Thymus (tissue), 14 donors: ENCODE measurements at places on chromosomes 16 and 17.

GRCh38 chr17:7240375-7240774 is 1.1 kb upstream of the PHF23 start:
- peak; percentile 13 for DNase-seq

GRCh38 chr16:75847172-75847571 is 120.9 kb upstream of the CPHXL start:
- DNase-seq = no peak

- no peak for DNase-seq
These were observed 11.5 kb upstream of the CEP112 start for GRCh38 chr17:66203274-66204015.

DNA sequence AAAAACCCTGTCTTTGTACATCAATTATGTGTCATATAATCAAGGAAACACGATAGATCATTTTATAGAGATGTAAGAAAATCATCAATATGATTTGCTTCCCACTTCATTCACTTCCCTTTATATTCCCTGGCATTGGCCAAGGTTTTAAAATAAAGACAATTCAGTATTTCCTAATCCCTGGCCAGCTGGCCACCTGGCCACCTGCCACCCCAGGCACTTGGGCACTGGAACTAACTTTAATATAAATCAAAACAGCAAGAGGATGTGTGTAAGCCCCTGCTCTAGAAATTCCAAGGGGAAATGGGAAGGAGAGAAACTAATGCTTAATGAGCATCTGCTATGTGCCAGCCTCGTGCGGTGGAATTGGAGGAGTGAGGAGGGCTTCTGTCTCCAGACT is 58.6 kb upstream of the TOB1 start:
- no peak for DNase-seq

GRCh38 chr17:66548158-66548557 is 245.7 kb downstream of the PRKCA start:
- peak; percentile 38 for DNase-seq

GRCh38 chr17:40113907-40114245 is 7.9 kb upstream of the MSL1 start:
- no peak for DNase-seq

DNA sequence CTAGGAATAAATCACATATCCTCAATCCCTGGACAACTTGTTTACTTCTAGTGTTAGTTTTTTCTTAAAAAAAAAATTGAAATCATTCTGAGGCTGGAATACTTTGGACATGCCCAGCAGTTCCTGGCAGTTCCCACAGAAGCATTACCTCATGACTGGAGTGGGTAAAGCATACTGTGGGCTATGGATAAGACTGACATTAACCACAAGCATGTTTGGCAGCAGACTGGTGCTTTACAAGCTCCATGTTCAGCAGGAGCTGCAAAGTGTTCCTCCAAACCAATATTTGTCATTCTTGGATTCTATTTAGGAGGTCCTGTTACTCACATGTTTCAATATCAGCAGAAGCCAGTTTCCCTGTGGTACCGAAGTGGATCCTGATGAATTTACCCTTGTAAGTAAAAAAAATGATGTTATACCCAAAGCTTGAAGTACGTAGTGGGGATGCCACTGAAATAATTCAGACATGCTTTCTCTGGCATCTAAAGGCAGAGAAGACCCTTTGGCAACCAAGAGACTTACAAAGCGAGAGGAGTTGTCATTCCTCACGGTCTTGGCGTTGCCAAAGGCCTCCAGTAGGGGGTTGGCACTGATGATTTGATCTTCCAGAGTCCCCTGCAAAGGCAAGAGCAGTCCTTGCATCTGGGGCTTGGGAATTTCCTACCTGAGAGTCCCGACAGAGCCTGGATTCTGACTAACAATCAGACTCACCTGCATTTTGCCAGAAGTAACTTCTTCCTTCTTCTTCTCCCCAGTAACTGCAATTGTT is 4.9 kb downstream of the MYH1 start:
- DNase-seq = no peak

DNA sequence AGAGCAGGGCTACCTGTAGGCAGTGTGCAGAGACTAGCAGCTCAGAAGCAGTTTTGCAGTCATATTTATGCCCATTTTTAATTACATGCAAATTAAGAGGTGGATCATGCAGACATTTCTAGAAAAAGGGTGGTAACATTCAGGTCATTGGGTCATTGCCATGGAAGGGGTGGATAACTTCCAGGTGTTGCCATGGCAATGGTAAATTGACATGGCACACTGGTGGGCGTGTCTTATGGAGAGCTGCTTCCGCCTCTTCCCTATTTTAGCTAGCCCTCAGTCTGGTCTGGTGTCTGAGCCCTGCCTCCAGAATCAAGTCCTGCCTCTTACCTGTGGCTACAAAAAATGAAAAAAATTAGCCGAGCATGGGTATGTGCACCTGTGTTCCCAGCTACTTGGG is 2.8 kb upstream of the DNAI2 start:
- no peak for DNase-seq

DNA sequence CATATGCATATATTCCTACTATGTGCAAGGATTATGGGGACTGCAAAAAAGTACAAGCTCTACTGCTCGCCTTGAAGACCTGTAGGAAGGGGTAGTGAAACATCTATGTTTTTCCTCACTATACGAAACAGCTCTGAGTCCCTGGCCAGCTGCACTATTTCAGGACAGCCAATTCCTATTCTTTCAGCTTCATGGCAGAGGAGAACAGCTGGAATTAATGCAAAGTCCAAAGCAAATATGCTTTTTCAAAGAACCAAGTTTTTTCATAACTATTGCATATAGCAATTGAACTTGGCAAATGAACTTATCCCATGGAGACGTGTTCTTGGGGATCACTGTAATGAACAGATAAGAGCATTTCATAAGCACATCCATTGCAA is 122.3 kb downstream of the SPACA3 start:
- no peak for DNase-seq
